ENCODE measurements at places on chromosomes 3 and 15. TPM values are rescaled to one million over a fixed set of nuclear protein-coding genes. Genes with fewer than 3 reads are reported as not detected.

The CLEC3B gene
- total RNA-seq: 0.99 TPM

The NR2F2 gene
- not detected for total RNA-seq

The SLC24A5 gene
- not detected for total RNA-seq

The POC1A gene
- 0.47 TPM for total RNA-seq

The SPINT1 gene
- total RNA-seq: 2.5 TPM

- no peaks in the 10 kb centered on the region for H3K36me3 ChIP-seq
- DNase-seq: no peak
- no peak overlapping the region for H3K4me3 ChIP-seq
- H3K27ac ChIP-seq: no peak overlapping the region
- no peaks in the 10 kb centered on the region for H3K27me3 ChIP-seq
Measured at GRCh38 chr3:116111765-116112164, 333.5 kb downstream of the LSAMP start.

DNA sequence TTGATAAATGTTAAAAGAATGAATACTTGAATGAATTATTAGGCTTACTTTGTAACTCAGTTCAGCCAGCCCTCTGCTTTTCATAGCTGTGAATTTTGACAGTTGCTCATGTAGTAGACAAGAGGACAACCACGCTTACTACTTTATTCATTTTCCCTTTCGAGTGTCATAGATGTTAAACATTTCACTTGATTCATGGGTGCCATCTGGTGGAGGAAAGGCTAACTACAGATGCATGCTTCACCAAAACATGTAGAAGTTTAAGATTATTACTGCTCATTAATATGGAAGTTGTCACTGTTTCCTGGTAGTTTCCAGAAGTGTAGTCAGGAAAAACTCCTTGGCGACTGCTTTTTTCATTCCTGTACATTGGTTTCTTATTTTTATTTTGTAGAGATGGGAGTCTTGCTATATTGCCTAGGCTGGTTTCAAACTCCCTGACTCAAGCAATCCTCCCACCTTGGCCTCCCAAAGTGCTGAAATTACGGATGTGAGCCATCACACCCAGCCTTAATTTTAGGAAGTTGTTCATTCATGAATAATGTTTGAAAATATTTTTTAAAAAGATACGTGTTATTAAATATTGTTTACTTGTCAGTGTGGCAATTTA lies 163.2 kb downstream of the B3GALNT1 start:
- H3K27ac ChIP-seq: no peak overlapping the region
- DNase-seq: peak; percentile 63
- H3K27me3 ChIP-seq: no peaks in the 10 kb centered on the region
- H3K4me3 ChIP-seq: no peak overlapping the region

DNA sequence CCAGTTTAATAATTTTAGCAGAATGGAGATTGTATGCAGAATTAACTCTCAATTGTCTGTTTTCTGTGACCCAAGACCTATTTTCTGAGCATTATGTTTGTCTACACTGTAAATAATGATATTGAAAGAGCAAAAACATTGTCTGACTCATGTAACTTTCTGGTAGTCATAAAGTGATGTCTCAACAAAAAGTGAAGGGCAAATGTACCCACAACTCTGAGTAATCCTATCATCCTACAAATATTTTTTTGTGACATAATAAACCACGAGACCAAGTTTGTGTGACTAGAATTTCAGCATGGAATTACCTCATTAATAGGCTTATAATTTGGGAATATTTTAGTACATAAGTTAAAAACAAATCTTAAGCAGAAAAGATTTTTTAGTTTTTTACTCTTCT lies 15.4 kb upstream of the ABHD10 start:
- no peaks in the 10 kb centered on the region for H3K36me3 ChIP-seq
- H3K4me3 ChIP-seq: no peak overlapping the region
- H3K4me1 ChIP-seq: peaks cover 8% of the 10 kb centered on the region
- no peaks in the 10 kb centered on the region for H3K27me3 ChIP-seq
- no peak for DNase-seq

- H3K27me3 ChIP-seq: no peaks in the 10 kb centered on the region
- H3K4me1 ChIP-seq: no peaks in the 10 kb centered on the region
- no peak overlapping the region for H3K27ac ChIP-seq
- H3K4me3 ChIP-seq: no peak overlapping the region
- H3K36me3 ChIP-seq: no peaks in the 10 kb centered on the region
- DNase-seq: no peak
Measured at GRCh38 chr15:53539878-53540277, 219.6 kb downstream of the WDR72 start.

GRCh38 chr15:67185621-67186225 lies 68.7 kb downstream of the AAGAB start:
- peak overlapping the region; percentile 59 for H3K4me3 ChIP-seq
- H3K36me3 ChIP-seq: peaks cover 11% of the 10 kb centered on the region
- peak overlapping the region; percentile 88 for H3K27ac ChIP-seq
- peaks cover 15% of the 10 kb centered on the region for H3K4me1 ChIP-seq
- H3K27me3 ChIP-seq: no peaks in the 10 kb centered on the region

DNA sequence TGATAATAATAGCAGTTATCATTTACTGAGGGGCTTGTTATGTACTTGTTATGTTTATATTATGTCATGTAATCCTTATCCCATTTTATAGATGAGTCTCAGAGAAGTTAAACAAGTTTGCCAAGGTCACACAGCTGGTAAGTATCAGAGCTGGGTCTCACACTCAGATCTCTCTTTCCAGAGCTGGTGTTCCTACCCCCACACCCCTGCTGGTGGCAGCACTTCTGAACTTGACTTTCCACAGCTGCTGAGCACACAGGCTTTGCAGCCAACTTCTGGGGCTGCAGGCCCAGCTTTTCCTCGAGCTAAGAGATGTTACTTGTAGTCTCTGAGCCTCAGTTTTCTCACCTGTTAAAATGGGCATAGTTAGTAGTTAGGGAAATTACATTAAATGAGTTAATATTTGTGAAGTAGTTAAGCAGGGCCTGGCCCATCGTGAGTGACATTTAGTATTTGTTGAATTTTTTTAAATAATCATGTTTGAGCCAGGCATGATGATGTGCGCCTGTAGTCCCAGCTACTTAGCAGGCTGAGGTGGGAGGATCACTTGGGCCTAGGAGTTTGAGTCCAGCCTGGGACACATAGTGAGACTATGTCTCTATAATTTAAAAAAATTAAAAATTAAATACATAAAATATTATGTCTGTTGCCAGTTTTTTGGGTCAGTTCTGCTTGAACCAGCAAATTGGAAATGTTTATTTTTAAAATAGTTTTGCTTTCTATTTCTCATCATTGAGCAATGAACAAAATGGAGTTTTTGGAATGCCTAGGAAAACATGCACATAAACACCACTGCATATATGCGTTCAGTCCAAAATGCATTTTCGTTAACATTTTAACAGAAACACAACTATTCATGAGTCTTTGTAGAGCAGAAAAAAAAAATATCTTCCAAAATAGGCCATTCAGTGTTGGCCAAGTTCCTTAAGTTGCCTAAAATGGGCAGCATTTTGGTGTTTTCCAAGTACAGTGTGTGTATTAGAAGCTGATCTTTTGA lies 87.3 kb downstream of the SMAD6 start:
- H3K36me3 ChIP-seq: peaks cover 4% of the 10 kb centered on the region
- H3K27ac ChIP-seq: no peak overlapping the region
- H3K4me1 ChIP-seq: peaks cover 4% of the 10 kb centered on the region
- DNase-seq: no peak

- no peak for DNase-seq
- H3K4me1 ChIP-seq: peaks cover 5% of the 10 kb centered on the region
- H3K36me3 ChIP-seq: peaks cover 16% of the 10 kb centered on the region
Measured at GRCh38 chr3:52361898-52362297, 45.8 kb downstream of the DNAH1 start.

DNA sequence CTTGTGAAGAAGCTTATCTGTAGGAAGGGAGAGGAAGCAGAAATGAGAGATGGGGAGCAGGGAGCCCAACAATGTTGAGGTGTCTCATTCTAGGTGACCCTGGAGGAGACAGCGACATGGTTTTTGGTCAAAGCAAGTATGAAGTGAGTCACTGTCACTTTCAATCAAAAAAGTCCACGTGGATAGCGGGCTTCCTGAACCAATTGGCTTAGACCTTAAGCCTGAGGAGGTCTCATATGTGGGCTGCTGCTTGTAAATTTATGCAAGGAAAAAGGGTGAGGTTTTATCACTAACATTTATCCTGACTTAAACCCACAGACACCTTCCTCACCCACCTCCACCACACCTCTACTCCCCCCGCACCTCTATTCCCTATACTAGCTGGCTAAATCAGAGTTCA lies 22.7 kb downstream of the CLDN11 start:
- H3K4me1 ChIP-seq: peaks cover 3% of the 10 kb centered on the region
- no peak overlapping the region for H3K27ac ChIP-seq
- no peak for DNase-seq
- H3K36me3 ChIP-seq: no peaks in the 10 kb centered on the region

DNA sequence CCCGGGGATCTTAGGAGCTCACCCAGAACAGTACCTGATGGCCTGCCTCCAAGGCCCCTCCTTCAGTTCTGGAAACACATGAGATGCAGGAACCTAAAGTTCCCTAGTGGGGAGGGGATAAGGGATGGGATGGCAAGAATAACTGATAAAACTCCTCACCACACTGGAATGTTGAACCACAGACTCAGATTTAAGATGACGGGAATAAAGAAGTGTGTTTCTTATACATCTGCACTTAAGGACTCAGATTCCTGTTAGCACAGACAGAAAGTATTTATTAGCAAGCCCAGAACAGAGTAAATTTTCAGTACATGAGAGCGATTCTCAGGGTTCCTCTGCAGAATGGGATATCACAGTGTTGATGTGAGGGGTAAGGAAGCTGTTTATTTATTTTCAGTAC lies 245.2 kb downstream of the TLE3 start:
- H3K36me3 ChIP-seq: no peaks in the 10 kb centered on the region
- peaks cover 29% of the 10 kb centered on the region for H3K27me3 ChIP-seq
- H3K4me3 ChIP-seq: peak overlapping the region; percentile 31
- H3K27ac ChIP-seq: no peak overlapping the region
- no peak for DNase-seq

DNA sequence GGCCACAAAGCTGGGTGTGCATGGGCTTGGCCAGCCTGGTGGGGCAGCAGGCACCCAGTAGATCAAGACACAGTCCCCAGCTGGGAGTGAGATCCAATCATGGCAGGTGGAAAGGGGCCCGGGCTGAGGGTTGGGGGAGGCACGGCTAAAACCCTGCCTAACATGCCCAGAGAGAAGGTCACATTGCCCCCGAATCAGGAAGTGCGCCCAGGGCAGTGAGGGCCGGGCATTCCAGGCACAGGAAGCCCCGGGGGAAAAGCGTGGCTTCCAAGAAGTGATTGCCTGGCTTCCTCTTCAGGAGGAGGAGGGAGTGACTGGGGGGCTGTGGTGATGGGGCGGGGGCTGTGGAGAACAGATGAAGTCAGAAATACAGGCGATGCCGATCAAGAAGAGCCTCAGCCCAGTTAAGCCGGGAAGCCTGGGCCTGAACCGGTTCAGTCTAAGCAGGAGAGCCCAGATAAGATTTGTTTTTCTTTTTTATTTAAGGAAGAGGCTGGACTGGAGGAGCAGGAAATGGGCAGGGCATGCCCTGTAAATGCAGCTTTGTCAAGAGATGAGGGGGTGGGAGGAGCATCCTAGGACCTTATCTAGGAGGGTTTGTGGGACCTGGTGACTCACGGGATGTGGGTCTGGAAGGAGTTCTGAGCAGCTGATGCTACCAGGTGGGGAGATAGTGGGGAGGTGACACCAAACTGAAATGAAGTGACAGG lies 83.9 kb downstream of the CHSY1 start:
- H3K4me3 ChIP-seq: peak overlapping the region; percentile 75
- peaks cover 24% of the 10 kb centered on the region for H3K4me1 ChIP-seq
- no peaks in the 10 kb centered on the region for H3K27me3 ChIP-seq
- DNase-seq: no peak
- H3K27ac ChIP-seq: peak overlapping the region; percentile 76

- peaks cover 3% of the 10 kb centered on the region for H3K36me3 ChIP-seq
- no peaks in the 10 kb centered on the region for H3K4me1 ChIP-seq
- DNase-seq: no peak
- peaks cover 21% of the 10 kb centered on the region for H3K27me3 ChIP-seq
- H3K4me3 ChIP-seq: no peak overlapping the region
Measured at GRCh38 chr3:184409946-184410500, 30.2 kb downstream of the CHRD start.

- no peak overlapping the region for H3K27ac ChIP-seq
- H3K4me1 ChIP-seq: peaks cover 4% of the 10 kb centered on the region
- H3K4me3 ChIP-seq: no peak overlapping the region
Measured at GRCh38 chr15:80730387-80730786, 35.3 kb downstream of the ABHD17C start.

DNA sequence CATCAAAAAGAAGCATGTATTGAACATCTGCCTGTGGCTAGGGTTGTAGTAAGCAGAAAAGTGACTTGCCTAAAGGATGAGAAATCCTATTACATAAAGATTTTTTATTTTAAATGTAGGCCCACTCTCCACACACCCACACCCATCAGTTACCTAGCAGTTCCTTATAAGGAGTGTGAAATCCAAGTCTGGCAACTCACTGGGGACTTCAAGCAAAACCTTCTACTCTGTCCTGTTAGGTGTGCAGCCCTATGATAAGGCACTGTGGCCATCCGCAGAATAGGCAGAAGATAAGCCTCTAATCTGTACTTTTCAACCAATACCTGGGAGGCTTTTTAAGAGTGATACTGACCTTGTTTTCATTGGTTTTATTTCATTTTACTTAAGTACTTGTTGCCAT lies 52.7 kb upstream of the TJP1 start:
- H3K27ac ChIP-seq: no peak overlapping the region
- peaks cover 29% of the 10 kb centered on the region for H3K27me3 ChIP-seq
- H3K4me3 ChIP-seq: no peak overlapping the region
- no peak for DNase-seq

GRCh38 chr3:4245671-4246070 lies 57.5 kb upstream of the SETMAR start:
- H3K4me3 ChIP-seq: no peak overlapping the region
- H3K36me3 ChIP-seq: no peaks in the 10 kb centered on the region
- no peaks in the 10 kb centered on the region for H3K27me3 ChIP-seq
- no peaks in the 10 kb centered on the region for H3K4me1 ChIP-seq
- no peak overlapping the region for H3K27ac ChIP-seq

DNA sequence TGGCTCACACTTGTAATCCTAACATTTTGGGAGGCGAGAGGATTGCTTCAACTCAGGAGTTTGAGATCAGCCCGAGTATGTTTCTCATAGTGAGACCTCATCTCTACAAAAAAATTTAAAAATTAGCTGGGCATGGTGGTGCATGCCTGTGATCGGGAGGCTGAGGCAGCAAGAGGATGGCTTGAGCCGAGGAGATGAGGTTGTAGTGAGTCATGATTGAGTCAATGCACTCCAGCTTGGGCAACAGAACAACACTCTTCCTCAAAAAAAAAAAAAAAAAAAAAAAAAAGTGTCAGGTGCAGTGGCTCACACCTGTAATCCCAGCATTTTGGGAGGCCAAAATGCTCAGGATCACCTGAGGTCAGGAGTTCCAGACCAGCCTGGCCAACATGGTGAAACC lies 2.4 kb downstream of the RPL39L start:
- H3K27ac ChIP-seq: no peak overlapping the region
- no peak for DNase-seq
- no peaks in the 10 kb centered on the region for H3K27me3 ChIP-seq
- H3K4me3 ChIP-seq: no peak overlapping the region

GRCh38 chr3:134693226-134693625 lies 42.4 kb upstream of the KY start:
- H3K27ac ChIP-seq: no peak overlapping the region
- H3K4me1 ChIP-seq: no peaks in the 10 kb centered on the region
- H3K36me3 ChIP-seq: no peaks in the 10 kb centered on the region
- no peak for DNase-seq
